ENCODE measurements at places on chromosomes 4 and X. TPM values are rescaled to one million over a fixed set of nuclear protein-coding genes. Genes with fewer than 3 reads are reported as not detected.

Gene KLF8
- total RNA-seq, result 18.4 TPM

Gene SMIM10L2A
- total RNA-seq, result 6.8 TPM

Gene PLRG1
- total RNA-seq, result 76.1 TPM

Gene FAM53A
- 1.6 TPM for total RNA-seq

Gene TMEM150C
- total RNA-seq, result 15.2 TPM

Gene DCLK2
- 145 TPM for total RNA-seq

Gene NEIL3
- 6.2 TPM for total RNA-seq

Gene PF4V1
- not detected for total RNA-seq

Gene GPR82
- total RNA-seq, result not detected

Gene GCNA
- 4.5 TPM for total RNA-seq

Gene GPR143
- 2.2 TPM for total RNA-seq

Gene FREM3
- 6.5 TPM for total RNA-seq

Gene ADGRL3
- 257 TPM for total RNA-seq

Gene DGKK
- total RNA-seq, result 1.3 TPM

Gene HERC6
- total RNA-seq, result 2.4 TPM
